IMR-90 (cell line): ENCODE measurements at places on chromosomes 2 and 18. TPM values are rescaled to one million over a fixed set of nuclear protein-coding genes. Genes with fewer than 3 reads are reported as not detected.

ANKRD30BL gene
- not detected in 2 replicates for total RNA-seq

VWC2L gene
- total RNA-seq, result not detected in 2 replicates

CPO gene
- total RNA-seq, result not detected in 2 replicates

SERPINB4 gene
- not detected in 2 replicates for total RNA-seq

CYP27A1 gene
- total RNA-seq, result 4.2 and 5.2 TPM in 2 replicates

VAMP8 gene
- total RNA-seq, result 0.83 and 0.90 TPM in 2 replicates

FASTKD1 gene
- 11.5 and 16.9 TPM in 2 replicates for total RNA-seq

MALT1 gene
- 25.3 and 25.8 TPM in 2 replicates for total RNA-seq

PAPOLG gene
- 12.4 and 17.5 TPM in 2 replicates for total RNA-seq

DNA sequence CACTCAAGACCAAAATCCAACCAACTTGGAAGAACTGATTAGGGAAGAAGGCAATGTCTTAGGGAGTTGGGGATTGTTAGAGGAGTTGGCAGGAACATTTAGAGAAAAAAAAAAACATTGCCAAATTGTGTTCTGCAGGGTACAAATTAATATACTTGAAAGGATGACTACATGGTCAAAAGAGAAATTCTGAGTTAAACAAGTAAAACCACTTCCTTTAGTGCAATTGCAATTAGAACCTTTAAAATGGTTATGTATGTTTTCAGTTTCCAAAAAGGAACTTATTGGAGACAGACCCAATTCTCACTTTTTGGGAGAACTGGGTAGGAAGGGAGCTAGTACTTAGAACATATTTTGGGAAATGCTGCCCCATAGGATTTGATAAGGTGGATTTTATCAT, 137.9 kb downstream of the GPD2 start:
- H3K27ac ChIP-seq, result no peak overlapping the region
- no peak overlapping the region for H3K4me3 ChIP-seq
- H3K4me1 ChIP-seq, result no peaks in the 10 kb centered on the region
- H3K27me3 ChIP-seq, result no peaks in the 10 kb centered on the region
- no peak for DNase-seq
- H3K36me3 ChIP-seq, result peaks cover 3% of the 10 kb centered on the region

DNA sequence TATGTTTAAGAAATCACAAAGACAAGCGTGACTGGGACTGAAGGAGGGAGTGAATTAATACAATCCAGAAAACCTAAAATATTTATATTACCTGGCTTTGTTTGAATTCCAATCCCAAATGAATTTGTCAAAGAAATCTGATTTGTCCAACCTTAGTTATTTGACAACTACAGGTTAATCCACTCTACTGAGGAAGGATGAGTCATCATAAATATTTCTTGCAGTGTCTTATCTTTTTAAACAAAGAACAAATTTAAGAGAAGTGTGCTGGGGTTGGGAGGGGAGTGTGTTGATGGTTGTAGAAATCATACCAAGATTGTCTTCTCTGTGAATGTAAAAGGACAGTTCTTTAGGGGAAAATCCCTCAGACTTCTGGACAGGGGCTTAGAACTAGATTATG, 1106.3 kb upstream of the SLC39A10 start:
- H3K27me3 ChIP-seq, result no peaks in the 10 kb centered on the region
- no peak for DNase-seq
- H3K4me1 ChIP-seq, result no peaks in the 10 kb centered on the region
- no peak overlapping the region for H3K27ac ChIP-seq

DNA sequence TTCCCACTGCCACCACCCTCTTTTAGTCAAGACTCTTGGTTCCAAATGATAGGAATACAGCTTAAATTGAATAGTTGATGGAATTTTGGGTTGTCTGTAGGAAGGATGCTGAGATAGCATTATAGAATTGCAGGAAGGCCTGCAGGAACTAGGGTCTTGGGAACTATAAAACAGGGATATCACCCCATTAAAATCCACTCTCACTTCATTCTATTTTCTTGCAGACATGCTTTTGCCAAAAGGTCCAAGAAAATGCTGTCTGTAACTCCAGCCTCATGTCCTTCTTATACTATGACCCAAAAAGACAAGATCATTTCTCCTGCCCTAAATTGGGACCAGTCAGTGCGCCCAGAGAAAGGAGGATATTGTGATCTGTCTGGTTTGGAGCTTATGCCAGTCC, 89.1 kb downstream of the COMMD1 start:
- no peak overlapping the region for H3K4me3 ChIP-seq
- DNase-seq, result no peak
- no peak overlapping the region for H3K27ac ChIP-seq
- H3K27me3 ChIP-seq, result no peaks in the 10 kb centered on the region
- no peaks in the 10 kb centered on the region for H3K36me3 ChIP-seq
- no peaks in the 10 kb centered on the region for H3K4me1 ChIP-seq

- H3K36me3 ChIP-seq, result no peaks in the 10 kb centered on the region
- DNase-seq, result no peak
- no peak overlapping the region for H3K27ac ChIP-seq
- H3K4me1 ChIP-seq, result no peaks in the 10 kb centered on the region
Measured at GRCh38 chr2:111048856-111049768, 71.6 kb upstream of the BCL2L11 start.

GRCh38 chr2:216732334-216732733, 37.0 kb upstream of the IGFBP5 start:
- H3K4me3 ChIP-seq, result no peak overlapping the region
- H3K27ac ChIP-seq, result no peak overlapping the region
- peaks cover 8% of the 10 kb centered on the region; the same call in 1 of the 2 replicates for H3K4me1 ChIP-seq
- DNase-seq, result no peak
- no peaks in the 10 kb centered on the region for H3K36me3 ChIP-seq

GRCh38 chr2:24107336-24107735, 15.8 kb downstream of the PFN4 start:
- no peaks in the 10 kb centered on the region for H3K4me1 ChIP-seq
- DNase-seq, result no peak
- 0 out of 2 replicates have a peak, but pooled peaks cover 2% of the 10 kb centered on the region for H3K36me3 ChIP-seq
- no peak overlapping the region for H3K27ac ChIP-seq
- H3K4me3 ChIP-seq, result no peak overlapping the region

GRCh38 chr2:21710496-21710895, 586.7 kb downstream of the TDRD15 start:
- H3K4me1 ChIP-seq, result no peaks in the 10 kb centered on the region
- no peak for DNase-seq
- no peak overlapping the region for H3K27ac ChIP-seq
- no peaks in the 10 kb centered on the region for H3K27me3 ChIP-seq
- H3K36me3 ChIP-seq, result no peaks in the 10 kb centered on the region

- no peak overlapping the region for H3K27ac ChIP-seq
- peak overlapping the region; percentile 33 for H3K4me3 ChIP-seq
- peaks cover 13% of the 10 kb centered on the region for H3K27me3 ChIP-seq
- no peaks in the 10 kb centered on the region for H3K4me1 ChIP-seq
Measured at GRCh38 chr18:31685097-31686082, 1.0 kb upstream of the B4GALT6 start.

DNA sequence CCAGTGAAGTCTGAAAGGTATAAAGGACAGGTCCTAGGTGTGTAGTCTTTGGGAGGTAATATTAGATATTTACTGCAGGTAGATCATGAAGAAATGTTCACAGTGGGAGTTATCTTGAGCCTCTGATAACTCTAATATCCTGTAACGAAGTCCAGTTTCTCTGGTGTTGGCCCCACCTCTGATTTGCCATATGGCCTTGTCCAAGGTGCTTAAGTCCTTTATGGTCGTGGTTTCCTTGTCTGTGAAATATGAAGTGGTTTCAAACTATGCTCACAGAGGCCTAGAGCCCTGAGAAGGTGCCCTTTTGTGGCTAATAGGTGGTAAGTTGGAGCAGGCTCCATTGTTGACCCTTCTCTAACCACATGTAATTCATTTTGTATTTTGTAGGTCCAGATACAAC, 190.7 kb downstream of the ICOS start:
- H3K27me3 ChIP-seq, result peaks cover 5% of the 10 kb centered on the region
- no peak for DNase-seq
- H3K4me3 ChIP-seq, result no peak overlapping the region
- no peak overlapping the region for H3K27ac ChIP-seq

DNA sequence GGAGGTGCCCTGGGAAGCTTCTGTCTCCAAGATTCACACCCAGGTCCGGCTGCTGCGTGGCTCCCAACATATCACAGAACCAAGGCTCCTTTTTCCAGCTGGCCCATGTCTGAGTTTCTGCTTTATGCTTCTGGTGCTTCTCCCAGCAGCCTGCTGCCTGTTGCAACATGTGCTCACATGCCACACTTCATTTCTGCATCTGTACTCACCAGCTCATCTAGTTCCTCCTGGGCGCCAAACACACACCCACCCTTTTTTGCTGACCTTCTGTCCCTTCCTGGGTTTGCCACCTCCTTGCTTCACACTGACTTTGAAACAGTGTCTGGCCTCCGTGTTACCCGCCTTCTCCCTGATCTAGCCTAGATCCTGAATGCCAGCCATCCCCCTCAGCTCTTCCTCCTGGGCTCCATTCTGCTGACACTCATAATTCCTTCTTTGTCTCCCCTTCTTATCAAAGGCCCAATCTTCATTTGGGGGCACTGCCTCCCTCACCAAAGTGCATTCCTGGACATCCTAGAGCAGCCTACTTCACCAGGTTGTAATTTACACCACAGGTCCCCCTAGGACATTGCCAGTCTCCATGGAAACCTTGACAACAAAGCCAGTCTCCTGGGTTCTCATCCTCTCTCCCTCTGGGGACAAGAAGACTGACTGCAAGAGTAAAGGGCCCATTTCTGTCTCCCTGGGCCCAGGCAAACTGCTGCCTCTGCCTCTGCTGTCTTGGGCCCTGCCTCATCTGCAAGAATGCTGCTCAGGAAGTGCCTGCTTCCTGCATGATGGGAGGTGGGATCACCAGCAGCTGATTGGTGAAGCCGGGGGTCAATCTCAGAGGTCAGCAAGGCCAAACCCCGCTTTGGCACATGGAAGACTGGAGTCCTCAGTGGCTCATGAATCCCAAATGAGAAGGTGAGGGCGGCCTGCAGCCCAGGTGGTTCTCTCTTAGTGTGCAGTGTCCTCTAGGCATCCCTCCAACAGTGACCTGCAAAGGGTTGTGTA, 13.9 kb upstream of the PROM2 start:
- no peak overlapping the region for H3K4me3 ChIP-seq
- no peaks in the 10 kb centered on the region; the same call in 1 of the 2 replicates for H3K27me3 ChIP-seq
- no peaks in the 10 kb centered on the region for H3K36me3 ChIP-seq
- H3K27ac ChIP-seq, result no peak overlapping the region
- DNase-seq, result peak; percentile 7

DNA sequence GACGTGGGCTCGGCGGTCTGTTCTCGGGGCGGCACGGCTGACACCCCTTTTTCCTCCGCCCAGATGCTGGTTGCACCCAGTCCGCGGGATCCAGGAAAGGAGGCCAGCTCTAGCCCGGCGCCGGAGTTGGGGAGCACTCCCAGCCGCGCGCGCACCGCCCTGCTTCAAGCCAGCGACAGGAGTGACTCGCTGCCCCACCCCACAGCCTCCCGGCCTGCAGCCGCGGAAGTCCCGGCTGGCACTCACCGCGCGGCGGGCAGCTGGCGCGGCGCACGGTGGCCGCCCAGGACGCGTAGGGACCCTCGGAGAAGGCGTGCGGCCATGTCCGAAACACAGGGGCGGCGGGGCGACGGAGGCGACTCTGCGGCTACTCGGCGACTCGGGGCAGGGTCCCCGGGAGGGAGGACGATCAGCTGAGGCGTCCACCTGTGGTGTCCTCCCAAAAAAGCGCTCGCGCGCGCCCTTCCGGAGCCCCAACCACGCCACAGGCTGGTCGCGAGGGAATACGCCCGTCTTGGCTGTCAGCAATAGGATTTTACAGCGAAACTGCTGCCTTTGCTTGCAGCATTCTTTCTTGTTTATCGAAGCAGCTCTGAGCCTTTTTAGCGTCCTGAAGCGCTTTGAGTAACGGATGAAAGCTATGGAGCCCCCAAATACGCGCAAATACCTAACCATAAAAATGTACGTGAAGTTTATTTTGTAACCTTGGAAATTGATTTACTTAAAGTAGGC, at the start of gene ACADL:
ACADL (minus strand) TSS at position 507 of the 732 bp plus-strand sequence; CDS start at position 323, 184 bp downstream.
- no peak for DNase-seq

DNA sequence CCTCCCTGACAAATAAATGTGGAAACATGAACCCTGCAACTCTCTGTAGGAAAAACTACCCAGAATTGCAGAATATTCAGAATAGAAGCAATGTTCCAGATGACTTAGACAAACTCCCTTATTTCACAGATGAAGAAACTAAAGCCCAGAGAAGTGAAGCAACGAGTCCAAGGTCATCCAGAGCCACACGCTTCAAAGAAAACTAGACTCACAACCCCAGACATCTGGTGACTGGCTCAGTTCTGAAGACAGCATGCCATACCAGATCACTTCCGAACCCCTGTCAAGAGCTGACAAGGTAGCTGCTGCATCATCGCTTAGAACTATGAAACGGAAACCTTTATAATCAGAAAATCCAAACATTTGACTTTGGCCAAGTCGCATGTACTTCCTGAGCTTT, 101.3 kb downstream of the PID1 start:
- no peaks in the 10 kb centered on the region for H3K36me3 ChIP-seq
- DNase-seq, result no peak

GRCh38 chr18:59915606-59916005, 15.8 kb downstream of the PMAIP1 start:
- peak; percentile 61 for DNase-seq
- H3K36me3 ChIP-seq, result no peaks in the 10 kb centered on the region
- peaks cover 17% of the 10 kb centered on the region for H3K4me1 ChIP-seq
- H3K27ac ChIP-seq, result no peak overlapping the region; the same call in 1 of the 2 replicates

GRCh38 chr2:239326831-239327535, 73.8 kb downstream of the HDAC4 start:
- H3K36me3 ChIP-seq, result peaks cover 11% of the 10 kb centered on the region
- peak overlapping the region; percentile 96 for H3K27ac ChIP-seq
- no peaks in the 10 kb centered on the region for H3K27me3 ChIP-seq
- peak; percentile 69 for DNase-seq
- H3K4me3 ChIP-seq, result no peak overlapping the region

GRCh38 chr2:11953258-11953657, 206.8 kb downstream of the LPIN1 start:
- H3K27me3 ChIP-seq, result peaks cover 13% of the 10 kb centered on the region
- no peak overlapping the region for H3K4me3 ChIP-seq
- H3K4me1 ChIP-seq, result no peaks in the 10 kb centered on the region
- no peak for DNase-seq
- no peak overlapping the region for H3K27ac ChIP-seq

DNA sequence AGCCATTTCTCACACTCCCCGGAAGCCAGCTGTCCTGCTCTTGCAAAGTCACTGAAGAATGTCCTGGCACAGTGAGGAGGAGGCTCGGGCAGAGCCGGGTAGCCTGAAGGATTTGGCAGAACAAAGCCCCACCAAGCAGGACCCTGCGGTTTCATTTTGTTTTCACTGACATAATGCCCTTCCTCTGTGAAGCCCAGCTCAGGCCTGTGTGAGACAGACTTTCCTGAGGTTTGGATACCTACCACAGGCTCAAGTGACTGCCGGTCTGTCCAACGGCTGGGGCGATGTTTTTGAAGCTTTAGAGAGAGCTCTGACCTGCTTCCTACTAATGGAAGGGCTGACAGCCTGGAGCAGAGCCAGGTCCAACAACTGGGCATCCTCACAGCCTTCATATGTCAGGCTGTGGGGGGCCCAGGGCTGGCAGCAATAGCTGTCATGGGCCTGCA, 99.8 kb upstream of the FZD7 start:
- H3K36me3 ChIP-seq, result no peaks in the 10 kb centered on the region
- DNase-seq, result no peak
- peaks cover 10% of the 10 kb centered on the region for H3K4me1 ChIP-seq
- H3K27me3 ChIP-seq, result no peaks in the 10 kb centered on the region
- no peak overlapping the region for H3K27ac ChIP-seq
